ENCODE measurements at places on chromosomes 5 and 9. TPM values are rescaled to one million over a fixed set of nuclear protein-coding genes. Genes with fewer than 3 reads are reported as not detected.

- no peak for DNase-seq
These were observed 63.4 kb upstream of the ADAMTS2 start for GRCh38 chr5:179408611-179409010.

DNA sequence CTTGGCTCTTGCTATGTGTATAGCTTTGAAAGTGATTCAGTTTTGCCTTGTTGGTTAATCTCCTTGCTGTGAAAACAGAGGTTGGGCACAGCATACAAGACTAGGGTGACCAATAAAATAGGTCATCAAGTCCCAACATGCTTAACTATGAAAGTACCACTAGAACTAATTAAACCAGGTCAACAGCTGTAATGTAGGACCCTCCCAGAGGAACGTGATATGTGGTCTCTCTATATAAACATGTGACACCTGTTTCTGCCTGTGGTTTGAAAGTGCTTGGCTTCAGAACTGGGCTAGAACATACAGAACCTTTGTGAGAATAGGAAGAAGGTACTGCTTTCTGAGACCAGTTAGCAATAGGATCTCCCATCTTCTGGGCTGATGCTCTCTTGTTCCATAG, 297.1 kb downstream of the FBXL7 start:
- no peak for DNase-seq

RRAGA gene
- total RNA-seq: 110 TPM

DNA sequence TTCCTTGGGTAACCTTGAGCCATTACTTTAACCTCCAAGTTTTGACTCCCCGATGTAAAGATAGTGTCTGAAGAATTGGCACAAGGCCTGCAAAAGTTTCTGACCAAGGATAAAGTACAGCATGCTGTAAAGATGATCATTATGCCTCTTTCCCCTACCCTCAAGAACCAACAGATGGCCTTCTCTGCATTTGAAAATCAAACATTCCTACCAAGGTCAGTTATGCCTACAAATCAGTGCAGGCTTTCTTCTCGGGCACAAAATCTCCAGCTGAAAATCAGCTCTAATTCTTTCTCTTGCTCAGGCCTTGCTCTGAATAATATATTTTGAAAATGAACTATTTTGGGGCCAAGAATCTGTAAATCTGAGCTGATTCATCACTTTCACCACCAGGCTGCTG, 59.7 kb downstream of the PPP2R2B start:
- DNase-seq: no peak

DNA sequence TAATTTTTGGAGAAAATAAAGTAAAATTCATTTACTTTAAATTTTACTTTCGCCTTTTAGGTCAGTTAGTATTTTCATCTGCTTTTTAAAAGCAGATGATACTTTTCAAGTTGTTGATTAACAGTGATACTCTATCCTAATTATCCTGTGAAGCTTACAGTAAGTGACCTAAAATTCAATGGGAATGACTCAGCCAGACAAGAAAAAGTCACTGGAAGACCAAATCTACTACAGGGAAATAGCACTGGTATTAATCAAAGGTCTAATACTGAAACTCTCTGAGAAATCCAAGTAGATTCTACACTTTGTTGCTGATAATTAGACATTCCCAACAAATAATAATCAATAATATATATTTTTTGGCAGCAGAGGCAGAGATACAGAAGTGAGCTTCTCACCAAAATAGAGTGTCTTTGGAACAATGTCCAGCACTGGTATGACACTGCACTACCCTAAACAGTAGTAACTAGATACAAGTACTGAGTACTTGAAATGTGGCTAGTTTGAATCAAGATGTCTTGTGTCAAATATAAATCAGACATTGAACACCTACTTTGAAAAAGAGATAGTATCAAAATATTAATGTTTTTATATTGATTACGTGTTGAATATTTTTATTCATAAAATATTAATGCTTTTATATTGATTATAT, 22.8 kb upstream of the ELL2 start:
- no peak for DNase-seq

- DNase-seq: no peak
These were observed 12.6 kb downstream of the PLGRKT start for GRCh38 chr9:5425006-5425628.

- no peak for DNase-seq
These were observed 158.0 kb downstream of the DEPDC1B start for GRCh38 chr5:60541980-60542379.

GRCh38 chr9:91044354-91044753, 242.7 kb downstream of the SYK start:
- DNase-seq: no peak

DNA sequence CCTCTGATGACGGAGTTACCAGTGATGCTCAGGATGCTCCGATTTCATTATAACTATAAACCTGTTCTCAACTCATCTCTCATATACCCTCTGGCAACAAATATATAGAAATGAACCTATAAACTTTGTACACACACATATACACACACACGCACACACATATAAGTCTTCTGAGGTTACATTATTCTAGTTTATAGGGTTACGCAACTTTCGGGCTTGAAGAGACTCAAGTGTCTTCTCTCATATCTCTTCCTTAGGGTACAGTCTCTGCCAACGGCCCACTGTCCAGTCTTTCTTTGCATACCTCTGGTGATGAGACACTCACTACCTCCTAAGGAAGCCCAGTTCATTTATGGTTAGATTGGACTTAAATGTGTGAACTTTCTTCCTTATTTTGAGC, 69.4 kb upstream of the TBC1D2 start:
- DNase-seq: no peak

GRCh38 chr5:30447431-30447830, 746.1 kb upstream of the CDH6 start:
- DNase-seq: no peak

SLC4A9 gene
- not detected for total RNA-seq

FOXD4L5 gene
- not detected for total RNA-seq

DNA sequence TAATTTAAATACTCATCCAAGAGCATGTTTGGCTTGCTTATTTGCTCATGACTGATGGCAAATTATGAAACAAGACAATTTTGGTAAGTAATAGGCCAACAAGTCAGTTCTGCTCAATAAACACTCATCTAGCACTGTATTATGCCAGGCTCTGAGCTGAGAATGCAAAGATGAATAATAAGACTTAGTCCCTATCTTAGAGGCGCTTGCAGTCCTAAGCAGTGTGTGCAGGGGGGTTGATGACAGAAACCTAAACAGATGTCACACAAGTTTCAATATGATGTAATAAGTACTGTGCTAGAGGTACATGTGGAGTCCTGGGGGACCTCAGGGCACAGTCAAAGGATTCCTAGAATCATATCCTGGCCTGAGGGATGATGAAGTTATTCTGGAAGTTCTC, 287.6 kb upstream of the ADRA1B start:
- no peak for DNase-seq

- DNase-seq: no peak
These were observed 10.8 kb upstream of the TTC39B start for GRCh38 chr9:15317836-15318235.

QRFP gene
- not detected for total RNA-seq

ALAD gene
- 59.3 TPM for total RNA-seq

DNA sequence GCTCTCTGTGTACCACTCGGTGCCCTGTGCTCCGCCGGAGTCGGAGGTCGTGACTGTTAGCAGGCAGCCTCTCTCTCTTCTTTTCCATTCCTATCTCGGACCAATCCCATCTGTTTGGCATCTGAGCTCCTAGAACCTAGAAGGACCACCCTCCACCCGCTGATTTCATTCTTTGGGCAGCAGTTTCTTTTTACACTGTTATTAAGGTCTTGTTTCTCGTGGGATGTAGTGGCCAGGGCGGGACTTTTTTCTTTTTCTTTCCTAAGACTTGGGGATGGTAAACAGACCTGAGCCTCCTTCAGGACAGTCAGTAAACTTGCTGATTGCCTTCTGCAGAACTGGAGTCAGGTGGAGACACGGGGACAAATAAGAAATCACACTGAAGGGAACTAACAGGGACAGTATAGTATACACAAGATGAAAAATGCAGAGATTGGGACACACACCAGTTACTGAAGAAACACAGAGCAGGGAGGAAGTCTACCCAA, 500 bp downstream of the URM1 start:
- DNase-seq: no peak

DNA sequence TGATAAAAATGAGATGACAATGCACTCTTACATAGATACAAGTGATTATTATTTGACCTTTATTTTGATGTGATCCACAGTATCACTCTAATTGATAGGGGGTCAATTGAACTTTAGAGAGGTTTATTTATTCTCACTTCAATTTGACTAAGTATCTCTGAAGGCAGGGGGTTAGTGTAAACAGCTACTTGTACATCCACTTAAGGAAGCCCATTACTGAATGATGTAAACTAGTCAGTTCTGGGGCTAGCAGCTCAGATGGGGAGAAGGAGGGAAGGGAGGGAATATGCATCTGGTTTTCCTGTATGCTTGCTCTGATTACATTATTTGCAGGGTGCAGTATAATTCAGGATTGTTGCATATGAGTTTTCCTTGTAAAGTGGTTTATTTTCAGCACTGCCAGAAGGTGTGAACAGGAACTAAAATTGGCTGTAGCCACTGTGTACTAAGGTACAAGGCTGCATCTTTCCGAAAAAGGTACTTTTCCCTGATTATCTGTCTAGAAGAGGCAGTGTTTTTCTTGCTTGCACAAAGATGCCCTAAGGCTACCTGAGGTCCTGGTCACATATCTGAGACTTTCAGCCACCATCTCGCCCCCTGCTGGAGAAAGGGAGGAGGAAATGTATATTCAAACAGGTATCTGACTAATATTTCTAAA, 51.2 kb downstream of the MRPS27 start:
- no peak for DNase-seq

DNA sequence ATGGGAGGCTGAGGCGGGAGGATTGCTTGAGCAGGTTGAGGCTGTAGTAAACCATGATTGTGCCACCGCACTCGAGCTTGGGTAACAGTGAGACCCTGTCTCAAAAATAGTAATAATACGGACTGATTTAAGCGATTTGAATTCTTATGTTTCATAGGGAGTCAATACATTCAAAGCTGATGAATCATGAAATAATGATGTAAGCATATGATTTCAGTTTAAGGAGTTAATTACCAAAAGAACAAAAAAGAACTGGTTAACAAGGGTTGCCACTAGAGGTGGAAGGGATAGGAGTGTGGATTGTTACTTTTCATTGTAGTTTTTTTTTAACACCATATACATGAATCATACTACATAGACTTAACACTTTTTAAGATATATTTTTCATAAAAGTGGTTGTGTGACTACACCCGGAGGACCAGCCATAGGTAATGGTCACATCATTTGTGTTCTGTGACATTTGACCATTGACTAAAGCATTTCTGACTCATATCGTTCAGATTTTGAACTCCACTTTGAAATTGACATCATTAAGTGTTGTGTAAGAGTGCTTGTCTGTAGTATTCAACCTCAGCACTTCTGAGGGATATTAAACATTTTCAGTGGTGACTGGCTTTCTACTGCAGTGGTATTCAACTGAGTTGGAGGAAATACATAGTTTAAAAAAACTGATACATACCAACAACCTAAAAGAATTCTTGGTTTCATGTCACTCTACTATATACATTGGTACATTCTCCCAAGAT, 7.0 kb downstream of the TRMT10B start:
- no peak for DNase-seq
